Posterior cingulate gyrus (tissue), 11 donors: ENCODE measurements at places on chromosomes 7 and 10.

DNA sequence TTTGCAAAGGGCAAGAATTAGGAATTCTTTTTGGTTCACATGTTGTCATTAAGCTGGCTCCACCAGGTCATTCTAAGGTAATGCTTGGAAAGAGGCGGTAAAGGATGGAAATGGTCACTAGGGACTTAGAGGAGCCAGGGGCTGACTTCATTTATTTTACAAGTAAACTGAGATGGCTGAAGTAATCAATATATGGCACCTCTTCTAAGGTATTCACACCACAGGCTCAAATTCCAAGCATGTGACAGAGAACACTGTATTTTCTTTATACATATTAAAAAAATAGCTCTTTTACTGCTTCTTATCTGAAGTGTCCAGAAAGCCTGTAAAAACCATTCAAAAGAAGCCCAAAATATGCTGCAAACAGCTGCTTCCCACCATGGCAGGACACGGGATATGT is 239.0 kb downstream of the GLI3 start:
- DNase-seq, result no peak

DNA sequence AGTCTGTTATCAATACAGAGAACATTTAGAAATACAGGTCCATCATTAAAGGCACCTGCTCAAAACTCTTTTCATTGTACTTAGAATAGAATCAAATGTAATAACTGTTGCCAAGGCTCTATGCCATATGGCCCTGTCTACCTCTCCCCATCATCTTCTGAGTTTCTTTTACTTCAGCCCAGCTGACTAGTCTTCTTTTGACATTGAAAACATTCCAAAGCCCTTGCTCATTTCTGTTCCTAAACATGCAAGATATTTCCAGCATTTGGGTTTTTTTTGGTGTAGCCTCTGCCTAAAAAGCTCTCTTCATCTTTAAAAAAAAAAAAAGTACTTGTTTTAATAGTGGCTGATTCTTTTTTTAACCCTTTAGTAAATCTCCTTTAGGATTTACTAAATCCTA is 165.5 kb upstream of the SMIM30 start:
- DNase-seq, result no peak

DNA sequence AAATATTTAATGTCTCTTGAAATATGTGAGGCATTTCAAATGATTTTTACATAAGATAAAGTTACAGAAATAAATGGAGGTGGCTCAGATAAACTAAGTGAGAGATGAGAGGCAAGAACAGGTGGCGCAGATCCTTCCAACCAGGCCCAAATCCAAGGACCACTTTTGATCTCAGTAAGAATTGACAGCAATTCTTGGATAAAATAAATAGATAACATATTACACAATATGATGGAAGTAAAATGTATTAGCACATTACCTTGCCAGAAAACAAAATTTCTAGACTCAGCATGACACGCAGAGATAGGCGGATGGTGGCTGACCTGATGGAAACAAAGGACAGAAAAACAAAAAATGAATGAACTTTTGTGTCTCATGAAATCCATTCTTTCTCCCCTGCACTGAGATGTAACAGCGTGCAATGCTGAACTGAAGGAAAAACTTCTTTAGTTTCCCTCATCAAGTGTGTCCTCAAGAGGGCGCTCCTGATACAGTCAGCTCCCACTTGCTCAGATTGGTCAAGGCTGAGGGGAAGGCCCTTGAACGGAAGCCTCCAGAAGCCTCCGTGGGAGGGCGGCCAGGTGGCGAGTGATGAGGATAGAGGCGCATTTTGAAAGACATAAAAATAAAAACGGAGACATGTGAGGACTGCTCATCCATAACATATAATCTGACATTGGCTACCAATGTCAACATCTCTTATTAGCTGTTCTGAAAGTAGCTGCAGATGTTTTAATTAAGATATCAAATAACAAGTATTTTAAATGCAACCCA is 62.8 kb upstream of the GSDME start:
- DNase-seq, result peak; percentile 94

DNA sequence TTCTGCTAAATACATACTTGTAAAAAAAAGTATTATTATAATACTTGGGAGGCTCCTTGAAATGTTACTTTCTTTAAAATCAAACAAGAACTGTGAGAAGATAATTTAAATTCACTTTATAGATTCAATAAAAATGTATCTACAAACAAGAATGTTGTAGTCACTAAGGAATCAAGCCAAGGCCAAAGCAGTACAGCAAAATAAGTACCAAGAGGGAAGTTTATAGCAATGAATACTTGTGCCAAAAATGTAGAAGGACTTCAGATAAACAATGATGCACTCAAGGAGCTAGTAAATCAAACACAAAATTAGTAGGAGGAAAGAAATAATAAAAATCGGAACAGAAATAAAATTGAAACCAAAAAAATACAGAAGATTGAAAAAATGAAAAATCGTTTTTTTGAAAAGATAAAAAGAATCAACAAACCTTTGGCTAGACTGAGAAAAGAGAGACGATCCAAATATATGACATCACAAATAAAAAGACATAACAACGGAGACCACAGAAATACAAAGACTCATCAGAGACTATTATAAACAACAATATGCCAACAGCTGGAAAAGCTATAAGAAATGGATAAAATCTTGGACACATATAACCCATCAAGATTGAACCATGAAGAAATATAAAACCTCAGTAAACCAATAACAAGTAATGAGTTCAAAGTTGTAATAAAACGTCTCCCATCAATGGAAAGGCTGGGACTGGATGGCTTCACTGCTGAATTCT is 286.0 kb upstream of the TMEM229A start:
- no peak for DNase-seq

- no peak for DNase-seq
Observed at GRCh38 chr7:69109879-69110278, 488.4 kb upstream of the AUTS2 start.

DNA sequence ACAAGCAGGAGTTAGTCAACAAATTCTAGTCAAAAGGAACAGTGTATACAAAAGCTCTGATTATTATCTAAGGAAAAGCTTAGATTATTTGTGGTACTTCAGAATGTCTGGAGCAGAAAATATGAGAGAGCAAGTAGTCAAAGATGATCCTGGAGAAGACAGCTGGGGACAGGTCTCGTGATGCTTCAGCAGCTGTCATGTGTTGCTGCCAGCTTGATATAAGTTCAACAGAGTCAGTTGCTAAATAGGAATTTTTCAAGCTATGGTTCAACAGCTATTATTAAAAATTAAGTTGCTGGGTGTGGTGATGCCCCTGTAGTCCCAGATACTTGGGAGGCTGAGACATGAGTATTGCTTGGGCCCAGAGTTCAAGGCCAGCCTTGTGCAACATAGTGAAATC is 240.0 kb upstream of the RHOBTB1 start:
- no peak for DNase-seq

- no peak for DNase-seq
Observed at GRCh38 chr10:69726850-69727249, 74.9 kb upstream of the COL13A1 start.

DNA sequence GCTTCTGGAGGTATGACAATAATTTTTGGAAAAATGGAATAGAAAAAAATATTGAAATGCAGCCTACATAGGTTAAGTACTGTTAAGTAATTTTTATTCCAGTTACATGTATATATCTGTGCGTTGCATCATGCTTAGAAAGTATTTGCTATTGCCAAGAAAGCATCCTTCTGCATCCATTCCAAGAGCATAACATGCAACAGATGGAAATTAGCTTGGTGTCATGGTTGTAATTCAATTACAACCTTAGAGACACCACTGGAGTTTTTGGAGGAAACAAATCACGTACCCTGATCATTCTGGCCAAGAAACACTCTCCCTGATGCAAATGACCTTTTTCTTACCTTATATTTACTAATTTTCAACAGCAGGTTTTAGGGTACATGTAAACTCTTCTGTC is 1.7 kb downstream of the AKR1B1 start:
- DNase-seq, result no peak
